Stimulated activated CD8-positive, alpha-beta memory T cell treated with anti-CD3 and anti-CD28 coated beads, Interleukin-7, amount 100 ng/mL, for 4 hours (primary cell): ENCODE measurements at places on chromosomes 12 and 14.

DNA sequence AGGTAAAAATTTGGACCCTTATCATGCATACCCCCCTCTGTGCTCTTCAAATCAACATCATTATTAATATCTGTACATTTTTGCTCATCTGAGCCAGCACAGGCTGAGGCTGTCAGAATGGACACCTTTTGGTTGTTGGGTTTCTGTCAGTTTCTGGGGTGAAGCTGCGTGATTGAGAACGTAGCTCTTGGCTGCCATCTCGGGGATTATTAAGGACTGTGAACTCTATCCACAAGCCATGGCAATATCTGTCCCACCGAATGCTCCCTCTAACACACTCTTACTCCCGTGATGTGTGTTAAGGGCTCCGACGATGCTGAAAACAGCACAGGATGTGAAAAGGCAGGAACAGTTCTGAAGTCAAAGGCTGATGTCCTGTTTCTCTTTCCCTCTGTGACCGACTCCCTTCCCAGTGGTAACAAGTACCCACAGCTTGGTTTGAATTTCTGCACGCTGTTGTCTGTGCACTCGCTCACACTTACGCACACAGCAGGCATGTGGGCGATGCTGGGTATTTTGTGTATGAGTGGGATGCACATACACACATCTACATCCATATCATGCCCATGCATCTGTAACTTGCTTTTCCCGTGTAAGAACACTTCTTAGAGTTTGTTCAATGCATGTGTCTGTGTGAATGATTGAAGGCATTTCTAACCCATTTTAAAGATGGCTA is 405.6 kb downstream of the TMEM121 start:
- DNase-seq = no peak

DNA sequence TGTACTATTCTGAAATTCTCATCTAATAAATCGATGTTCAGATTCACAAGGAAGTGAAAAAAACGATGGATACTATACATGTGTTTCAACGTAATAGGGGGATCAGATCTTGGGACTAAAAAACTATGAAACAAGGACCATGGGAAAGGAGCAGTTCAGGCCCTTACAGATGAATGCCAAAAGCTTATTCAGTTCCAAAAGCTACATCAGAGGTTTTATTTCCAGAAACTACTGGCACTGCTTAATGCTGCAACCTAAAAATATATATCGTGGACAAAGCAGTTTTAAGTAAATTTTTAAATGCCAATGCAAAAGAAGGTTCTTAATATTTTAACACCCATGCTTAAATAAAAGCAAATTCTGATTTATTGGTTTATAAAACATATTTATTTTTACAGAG is 38.5 kb downstream of the LRIG3 start:
- no peak for DNase-seq

DNA sequence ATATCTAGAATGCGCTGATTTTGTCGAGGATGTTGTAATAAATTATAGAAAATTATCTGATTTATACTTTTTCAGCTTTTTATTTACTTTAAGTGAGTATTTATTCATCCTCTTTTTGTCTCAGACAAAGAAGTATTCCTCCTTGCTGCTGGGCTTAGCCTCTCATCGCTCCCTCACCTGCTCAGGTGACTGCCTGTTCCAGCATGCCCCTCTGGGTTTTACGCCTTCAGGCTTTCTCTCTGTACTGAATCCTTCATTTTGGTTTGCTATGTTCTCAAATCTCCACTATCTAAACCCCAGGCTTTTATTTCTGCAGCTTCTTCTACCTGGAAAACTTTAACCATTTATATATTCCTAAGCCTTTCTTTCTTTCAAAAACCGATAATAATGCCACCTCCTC is 1650.9 kb upstream of the SEL1L start:
- no peak for DNase-seq

DNA sequence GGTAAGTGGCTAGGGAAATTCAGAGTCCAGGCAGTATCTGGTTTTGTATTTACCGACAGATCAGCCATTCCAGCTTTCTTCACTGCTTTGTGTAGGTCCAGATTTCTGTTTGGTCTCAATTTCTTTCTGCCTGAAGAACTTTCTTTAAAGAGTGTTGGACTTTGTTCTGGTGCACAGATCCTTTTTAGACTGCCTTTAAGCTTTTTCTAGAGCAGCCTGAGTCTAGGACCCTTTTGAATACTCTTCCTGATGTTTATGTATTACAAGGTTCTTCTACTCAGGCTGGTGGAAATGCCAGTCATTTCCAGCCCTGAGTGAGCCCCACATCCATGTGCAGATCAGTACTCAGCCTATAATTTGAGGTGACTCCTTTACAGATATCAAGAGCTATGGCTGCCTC is 54.7 kb downstream of the DAAM1 start:
- no peak for DNase-seq

DNA sequence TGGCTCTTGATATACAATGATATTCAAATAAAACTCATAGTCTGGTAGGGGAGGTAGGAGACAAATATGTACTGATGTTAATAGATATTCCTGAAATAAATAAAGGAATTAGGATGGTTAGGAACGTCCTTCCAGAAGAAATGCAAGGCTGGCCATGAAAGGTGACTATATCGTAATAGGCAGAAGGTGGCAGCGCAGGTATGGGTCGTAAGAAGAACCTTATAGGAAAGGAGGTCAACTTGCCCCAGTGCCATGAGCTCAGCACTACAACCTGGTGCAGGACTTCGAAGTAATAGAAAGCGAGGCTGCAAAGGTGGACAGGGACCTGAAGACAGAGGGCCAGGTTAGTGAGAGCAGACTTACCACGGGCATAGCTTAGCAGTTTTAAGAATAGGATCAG is 55.3 kb upstream of the FGD4 start:
- DNase-seq = no peak

- no peak for DNase-seq
Observed at GRCh38 chr12:67758119-67758518, 109.6 kb downstream of the DYRK2 start.
